ENCODE measurements at places on chromosomes 2 and 18. TPM values are rescaled to one million over a fixed set of nuclear protein-coding genes. Genes with fewer than 3 reads are reported as not detected.

The TMEM198 gene
- 3.2 TPM for total RNA-seq

The SH3RF3 gene
- 8.8 TPM for total RNA-seq

The IL1R2 gene
- 4.3 TPM for total RNA-seq

The ANKRD23 gene
- total RNA-seq, result 11.6 TPM

The AP1S3 gene
- total RNA-seq, result 0.84 TPM

The HOXD13 gene
- not detected for total RNA-seq

The UGT1A8 gene
- total RNA-seq, result not detected

The KCNG2 gene
- total RNA-seq, result 0.15 TPM

The MYCN gene
- 0.42 TPM for total RNA-seq

The LIPG gene
- total RNA-seq, result 2.1 TPM

The XPO1 gene
- 53.7 TPM for total RNA-seq

The HOXD11 gene
- total RNA-seq, result not detected

The IGFBP2 gene
- total RNA-seq, result 80.1 TPM

The HAAO gene
- total RNA-seq, result 3.5 TPM

The RAX gene
- not detected for total RNA-seq

The ASB18 gene
- total RNA-seq, result 1.1 TPM

The COL6A3 gene
- 113 TPM for total RNA-seq

The MRO gene
- 7.2 TPM for total RNA-seq

The KCNK3 gene
- total RNA-seq, result 28.8 TPM

The ATOH8 gene
- 55.5 TPM for total RNA-seq

The HNRNPA3 gene
- total RNA-seq, result 66.9 TPM

The POTEJ gene
- total RNA-seq, result 1.8 TPM

The IL36B gene
- not detected for total RNA-seq

The SEPTIN10 gene
- 62.5 TPM for total RNA-seq

The RAB11FIP5 gene
- 25.2 TPM for total RNA-seq

The PLGLB2 gene
- 0.43 TPM for total RNA-seq

The PSD4 gene
- total RNA-seq, result 2.0 TPM

The NUP35 gene
- total RNA-seq, result 5.5 TPM

The CAPN13 gene
- total RNA-seq, result not detected

The DAPL1 gene
- total RNA-seq, result not detected

The CHAC2 gene
- total RNA-seq, result 3.5 TPM

The UNC50 gene
- total RNA-seq, result 29.4 TPM

The CD28 gene
- total RNA-seq, result 1.5 TPM

The IL36RN gene
- total RNA-seq, result not detected

The TRPM8 gene
- total RNA-seq, result not detected
